Panc1 (cell line): ENCODE measurements at places on chromosomes 16 and 17. TPM values are rescaled to one million over a fixed set of nuclear protein-coding genes. Genes with fewer than 3 reads are reported as not detected.

CDH3 gene
- total RNA-seq: 16.7 TPM

TEKT5 gene
- not detected for total RNA-seq

PIK3R6 gene
- total RNA-seq: not detected

MARVELD3 gene
- 0.08 TPM for total RNA-seq
